ENCODE measurements at places on chromosomes 7 and 10.

- DNase-seq, result no peak
Observed at GRCh38 chr10:729213-729612, 39.7 kb upstream of the DIP2C start.

GRCh38 chr7:45985902-45986301, 64.8 kb upstream of the IGFBP3 start:
- DNase-seq, result no peak

GRCh38 chr10:73439055-73439454, 5.7 kb upstream of the MSS51 start:
- DNase-seq, result no peak

GRCh38 chr7:55099821-55100543, 81.2 kb downstream of the EGFR start:
- peak; percentile 68 for DNase-seq

DNA sequence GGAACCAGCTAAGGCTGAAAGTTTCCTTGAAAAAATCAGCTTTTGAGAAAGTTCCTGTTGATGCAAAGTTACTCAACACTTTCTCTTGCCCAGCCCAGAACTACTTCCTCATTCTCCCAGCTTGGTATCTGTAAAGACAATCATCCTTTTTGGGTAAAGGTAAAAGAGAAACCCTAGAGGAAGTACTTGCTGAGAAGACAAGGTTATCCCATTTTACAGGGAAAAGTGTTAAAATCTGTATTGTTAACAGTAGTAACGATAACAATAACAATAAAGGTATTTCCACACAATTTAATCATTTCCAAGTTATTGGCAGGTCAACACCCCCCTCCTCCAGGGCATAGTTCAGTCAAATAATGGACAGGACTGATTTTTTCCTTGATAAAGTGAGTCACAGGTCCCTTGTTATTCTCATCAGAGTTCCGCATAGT, 2.4 kb downstream of the ALOX5 start:
- DNase-seq, result no peak

- DNase-seq, result no peak
Observed at GRCh38 chr7:116322541-116322940, 112.2 kb downstream of the TES start.

GRCh38 chr10:34916314-34916713, 101.2 kb upstream of the PARD3 start:
- DNase-seq, result no peak

DNA sequence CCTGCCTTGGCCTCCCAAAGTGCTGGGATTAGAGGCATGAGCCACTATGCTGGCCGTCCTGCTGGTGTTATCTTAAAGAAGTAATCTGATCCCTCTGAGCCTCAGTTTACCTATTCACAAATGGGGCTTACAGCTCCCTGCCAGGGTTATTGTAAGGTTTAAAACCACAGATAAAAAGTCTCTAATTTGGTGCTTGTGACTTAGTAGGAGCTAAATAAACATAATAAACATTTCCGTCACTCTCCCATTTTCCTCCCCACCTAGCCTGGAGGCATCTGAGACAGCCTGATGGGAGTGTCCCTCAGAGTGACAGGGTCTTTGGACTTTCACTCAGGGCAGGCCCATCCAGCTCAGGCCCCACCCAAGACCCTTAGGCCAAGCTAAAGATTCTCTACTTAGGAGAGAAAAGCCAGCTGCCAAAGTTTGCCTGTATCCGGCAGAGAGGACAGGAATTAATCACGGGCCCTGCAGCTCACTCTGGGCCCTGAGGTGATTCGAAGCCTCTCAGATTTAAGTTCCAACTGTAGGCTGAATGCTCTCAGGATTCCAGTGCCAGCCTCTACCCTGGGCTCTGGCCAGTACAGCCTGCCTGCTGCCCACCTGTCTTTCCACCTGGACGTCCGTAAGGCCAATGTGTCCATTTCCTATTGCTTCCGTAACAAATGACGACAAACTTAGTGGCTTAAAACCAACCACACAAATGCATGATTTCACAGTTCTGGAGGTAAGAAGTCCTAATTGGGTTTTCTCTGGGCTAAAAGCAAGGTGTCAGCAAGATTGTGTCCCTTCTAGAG, 21.8 kb upstream of the DUSP5 start:
- DNase-seq, result no peak

DNA sequence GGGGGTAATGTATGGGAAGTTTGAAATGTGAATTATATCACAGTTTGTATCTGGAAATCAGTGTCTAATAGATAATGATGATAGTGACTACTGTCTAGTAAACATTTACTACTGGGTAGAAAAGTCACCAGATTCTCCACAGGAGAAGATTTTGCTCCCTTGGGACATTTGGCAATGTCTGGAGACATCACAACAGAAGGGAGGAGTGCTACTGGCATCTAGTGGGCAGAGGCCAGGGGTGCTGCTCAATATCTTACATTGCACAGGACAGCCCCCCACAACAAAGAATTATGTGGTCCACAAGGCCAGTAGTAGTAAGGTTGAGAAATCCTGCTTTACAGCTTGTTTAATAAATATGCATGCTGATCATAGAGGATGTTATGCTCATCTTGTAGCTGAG, 92.3 kb upstream of the PRPS1L1 start:
- DNase-seq, result no peak

- no peak for DNase-seq
Observed at GRCh38 chr10:52212802-52213201, 101.3 kb upstream of the DKK1 start.

DNA sequence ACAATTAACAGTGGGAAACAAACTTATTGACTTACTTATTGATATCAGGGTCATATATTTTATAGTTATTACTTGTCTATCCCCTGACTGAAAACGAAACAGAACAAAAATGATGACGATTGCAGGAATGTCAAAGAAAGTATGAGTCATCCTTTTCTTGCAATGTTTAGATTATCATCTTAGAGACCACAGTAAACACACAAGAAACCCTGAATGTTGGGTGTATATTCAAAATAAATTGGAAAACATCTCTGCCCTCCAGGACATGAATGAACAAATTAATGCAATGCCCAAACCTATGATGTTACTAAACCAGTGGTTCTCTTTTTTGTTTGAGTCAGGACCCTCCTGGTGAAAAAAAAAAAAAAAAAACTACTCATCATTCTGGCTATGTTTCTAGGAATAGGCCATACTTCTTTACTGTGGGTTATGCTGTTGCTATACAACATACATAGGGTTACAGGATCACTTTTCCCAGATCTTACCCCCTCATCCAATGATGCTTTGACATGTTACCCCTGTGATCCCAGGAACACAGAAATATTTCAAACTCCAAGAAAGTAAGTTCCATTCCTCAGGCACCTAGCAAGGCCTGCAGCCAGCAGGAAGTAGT, 623.4 kb upstream of the IGFBP3 start:
- DNase-seq, result no peak

- DNase-seq, result peak; percentile 78
Observed at GRCh38 chr10:97584060-97584797, at the start of gene HOGA1. Gene HOGA1, plus strand, starts transcription at chr10:97584389. Its CDS starts 315 bp downstream, at chr10:97584704.

GRCh38 chr10:130748409-130749057, 563.0 kb downstream of the TCERG1L start:
- DNase-seq, result no peak

- DNase-seq, result peak; percentile 38
Observed at GRCh38 chr7:32299133-32299702, 191.0 kb downstream of the LSM5 start.

GRCh38 chr10:112779025-112779770, 170.8 kb upstream of the TCF7L2 start:
- no peak for DNase-seq

DNA sequence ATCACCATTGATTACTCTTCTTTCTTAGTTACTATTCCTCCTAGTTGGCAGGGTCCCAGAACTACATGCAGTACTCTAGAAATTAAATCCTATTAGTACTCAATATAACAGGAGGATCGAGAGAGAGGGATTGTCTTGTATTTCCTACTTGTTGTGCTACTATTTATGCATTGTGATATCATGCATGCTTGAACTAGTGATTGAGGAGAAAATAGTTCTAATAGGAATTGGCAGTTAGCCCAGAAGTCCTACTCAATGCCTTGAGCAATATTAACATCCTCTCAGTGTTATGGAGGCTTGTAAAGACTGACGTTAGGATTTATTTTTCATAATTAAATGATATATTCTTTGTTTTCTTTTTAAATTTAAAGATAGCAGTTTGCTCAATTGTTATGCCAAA, 67.4 kb downstream of the FOXP2 start:
- DNase-seq, result no peak

DNA sequence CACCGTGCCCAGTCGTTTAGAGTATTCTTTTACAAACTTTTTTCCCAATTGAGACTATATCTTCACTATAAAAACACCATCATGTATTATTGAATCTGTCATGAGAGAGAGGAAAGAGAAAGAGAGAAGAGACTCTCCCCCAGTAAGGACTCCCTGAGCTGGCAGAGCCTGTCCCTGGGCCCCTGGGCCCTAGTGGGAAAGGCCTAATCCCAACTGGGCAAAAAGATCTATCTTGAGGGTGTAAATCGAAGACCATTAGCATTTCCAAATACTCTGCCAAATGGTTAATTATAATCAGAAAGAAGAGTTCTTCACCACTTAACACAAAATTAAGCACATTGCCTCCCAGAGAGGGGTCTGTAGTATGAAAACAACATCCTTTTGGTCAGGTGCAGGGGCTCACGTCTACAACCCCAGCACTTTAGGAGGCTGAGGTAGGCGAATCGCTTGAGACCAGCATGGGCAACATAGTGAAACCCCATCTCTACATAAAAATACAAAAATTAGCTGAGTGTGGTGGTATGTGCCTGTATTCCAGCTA, 108.2 kb downstream of the SKIDA1 start:
- no peak for DNase-seq

GRCh38 chr10:3976718-3977117, 191.7 kb upstream of the KLF6 start:
- no peak for DNase-seq

GRCh38 chr10:49082766-49083165, 32.6 kb downstream of the VSTM4 start:
- peak; percentile 73 for DNase-seq

DNA sequence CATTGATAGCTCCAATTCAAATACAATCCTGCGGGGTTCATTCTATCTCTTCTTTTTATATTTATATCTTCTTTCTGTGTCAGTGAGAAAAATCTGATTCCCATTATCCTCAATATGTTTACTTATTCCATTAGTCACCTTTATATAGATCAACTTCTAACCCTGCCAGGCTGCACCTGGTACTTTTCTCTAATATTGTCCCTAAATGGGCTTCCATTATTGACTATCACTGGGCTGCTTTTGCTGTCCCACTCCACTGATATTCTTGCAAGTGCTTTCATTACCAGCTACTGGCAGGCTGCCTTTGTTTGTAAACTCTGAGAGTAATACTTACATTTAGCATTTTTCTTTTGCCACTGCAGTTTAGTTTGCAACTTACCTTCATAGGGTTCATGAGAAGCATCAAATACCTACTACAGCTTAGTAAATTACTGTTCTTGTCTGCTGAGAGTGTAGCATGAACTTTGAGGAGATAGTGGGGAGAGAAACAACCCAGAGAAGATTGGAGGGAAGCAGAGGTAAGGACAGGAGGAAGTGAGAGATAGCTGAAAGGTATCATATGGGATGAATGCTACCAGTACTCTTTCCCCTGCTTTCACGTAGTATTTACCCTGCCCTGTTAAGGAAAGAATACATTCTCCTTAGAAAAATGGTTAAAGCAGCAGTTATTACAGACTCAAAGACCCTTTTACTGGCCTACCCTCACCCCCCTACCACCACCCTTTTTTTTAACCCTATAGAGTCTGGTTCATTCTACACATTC, 119.1 kb downstream of the PHTF2 start:
- DNase-seq, result no peak

DNA sequence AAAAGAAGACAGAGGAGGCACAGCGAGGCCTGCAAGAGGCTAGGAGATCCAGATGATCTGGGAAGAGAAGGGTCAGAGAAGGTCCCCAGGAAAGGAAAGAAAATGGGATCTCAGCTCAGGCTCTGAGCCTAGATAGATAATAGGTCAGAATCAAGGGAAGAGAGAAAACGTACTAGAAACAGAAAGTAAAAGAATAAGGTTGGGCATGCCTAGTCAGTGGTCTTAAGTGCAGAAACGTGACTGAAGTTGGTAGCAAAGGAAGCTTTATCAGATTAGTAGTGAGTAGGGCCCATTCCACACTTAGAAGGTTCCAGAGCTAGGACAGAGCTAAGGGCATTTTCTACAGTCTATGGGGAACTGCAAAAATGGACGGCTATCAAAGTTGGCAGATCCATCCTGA, 84.8 kb upstream of the ASAH2 start:
- DNase-seq, result no peak

- no peak for DNase-seq
Observed at GRCh38 chr7:81715984-81716588, 53.8 kb downstream of the HGF start.

DNA sequence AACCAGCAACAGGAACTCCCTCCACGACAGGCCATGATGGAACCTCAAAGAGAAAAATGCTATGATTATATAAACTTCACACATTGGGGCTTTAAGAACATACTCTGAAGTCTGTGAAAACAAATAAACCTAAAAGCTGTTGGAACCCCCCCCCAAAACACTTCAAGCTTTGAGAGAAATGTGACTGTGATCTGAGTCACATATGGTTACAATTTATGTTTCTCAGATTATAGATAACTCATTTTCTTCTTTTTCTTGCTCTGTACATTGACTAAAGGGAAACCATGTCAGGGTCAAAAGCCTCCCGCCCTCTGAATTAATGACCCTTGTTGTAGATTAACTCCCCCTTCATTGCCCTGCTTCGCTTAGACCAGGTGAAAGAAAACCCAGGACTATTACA, 15.8 kb downstream of the VOPP1 start:
- no peak for DNase-seq

- DNase-seq, result peak; percentile 61
Observed at GRCh38 chr10:101295261-101295660, 58.7 kb upstream of the BTRC start.

DNA sequence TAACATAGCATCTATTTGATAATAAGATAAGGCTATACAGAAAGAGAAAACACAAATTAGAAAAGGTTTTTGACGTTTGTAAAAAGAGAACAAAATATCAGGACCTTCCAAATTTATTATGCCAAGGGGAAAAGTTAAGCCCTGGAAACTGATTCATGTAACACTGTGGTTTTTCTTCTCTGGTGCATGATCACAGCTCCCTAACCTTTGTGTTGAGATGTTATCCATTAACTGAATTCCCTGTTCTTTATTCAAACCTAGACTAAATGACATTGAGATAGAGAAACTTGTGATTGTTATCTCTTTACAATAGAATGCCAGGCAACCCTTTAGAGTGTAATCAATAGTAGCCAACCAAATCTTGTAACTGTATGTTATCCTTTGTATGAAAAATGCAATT, 141.5 kb upstream of the NRG3 start:
- no peak for DNase-seq

DNA sequence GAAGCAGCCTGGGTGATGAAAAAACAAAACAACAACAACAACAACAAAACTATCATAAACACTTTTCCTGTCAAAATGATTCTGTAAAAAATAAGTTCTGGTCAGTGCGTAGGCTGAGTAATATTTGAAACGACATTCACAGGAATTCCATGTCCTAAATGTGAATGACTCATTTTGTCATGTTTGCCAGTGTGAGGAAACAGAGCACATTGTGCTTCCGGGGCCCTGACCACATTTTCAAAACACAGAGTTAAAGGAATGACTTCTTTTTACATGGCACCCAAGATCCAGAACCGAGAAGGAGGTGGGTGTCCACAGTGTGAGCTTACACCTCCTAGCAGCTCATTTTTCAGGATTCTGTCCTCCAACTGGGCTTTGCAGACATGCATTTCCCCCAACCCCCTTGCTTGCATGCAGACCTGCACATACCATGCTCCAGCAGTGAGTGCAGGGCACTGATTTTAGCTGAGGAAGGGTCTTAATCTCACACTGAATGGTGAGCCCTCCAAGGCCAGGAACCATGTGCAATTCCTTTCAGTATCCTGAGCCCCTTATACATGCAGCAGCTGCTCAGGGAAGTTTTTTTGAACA, 3.0 kb downstream of the CLRN3 start:
- no peak for DNase-seq

GRCh38 chr7:1461646-1462375, 2.5 kb upstream of the MICALL2 start:
- DNase-seq, result no peak

Measured in right hindlimb (tissue), 1 donor.